Dorsolateral prefrontal cortex (tissue), 122 donors: ENCODE measurements at places on chromosomes 11 and 22. TPM values are rescaled to one million over a fixed set of nuclear protein-coding genes. Genes with fewer than 3 reads are reported as not detected.

SLC5A1 gene
- not detected for total RNA-seq

- no peak for DNase-seq
Measured at GRCh38 chr11:26909991-26910591, 83.8 kb upstream of the FIBIN start.

DNA sequence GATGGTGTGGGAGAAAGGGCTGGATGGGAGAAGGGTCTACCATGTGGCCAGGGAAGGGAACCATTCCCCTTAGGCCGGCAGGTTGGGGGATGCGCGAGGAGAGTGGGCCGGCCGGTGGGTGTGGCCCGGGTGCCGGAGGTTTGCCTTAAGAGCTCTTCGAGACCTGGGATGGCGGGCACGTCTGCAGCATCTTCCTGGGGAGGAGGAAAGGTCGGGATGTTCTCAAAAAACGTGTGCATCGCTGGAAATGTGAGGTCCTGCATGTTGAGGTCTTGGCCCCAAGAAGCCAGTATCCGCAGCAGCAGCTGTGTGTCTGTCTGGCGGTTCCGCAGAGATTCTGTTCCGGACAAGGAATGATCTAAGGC, 1.4 kb downstream of the NAV2 start:
- no peak for DNase-seq

- no peak for DNase-seq
Measured at GRCh38 chr22:25895678-25896077, 153.7 kb downstream of the MYO18B start.

DNA sequence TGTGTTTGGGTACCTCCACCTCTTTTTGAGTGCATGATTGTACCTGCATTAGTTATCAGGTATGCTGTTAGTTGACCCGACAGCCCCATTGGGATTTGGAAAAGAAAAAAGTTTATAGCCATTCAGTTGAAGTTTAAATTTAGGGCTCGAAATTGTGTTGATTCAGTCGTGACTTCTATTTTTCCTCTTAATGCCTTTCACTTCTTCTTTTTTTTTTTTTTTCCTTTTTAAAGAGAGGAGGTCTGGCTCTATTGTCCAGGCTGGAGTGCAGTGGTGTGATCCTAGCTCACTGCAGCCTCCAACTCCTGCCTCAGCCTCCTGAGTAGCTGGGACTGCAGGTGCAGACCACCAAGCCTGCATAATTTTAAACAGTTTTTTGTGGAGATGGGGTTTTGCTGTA, 2.3 kb downstream of the STT3A start:
- DNase-seq, result no peak

GRCh38 chr22:17672417-17672991, 33.9 kb downstream of the BCL2L13 start:
- DNase-seq, result no peak

GRCh38 chr11:111811445-111811844, 45.3 kb upstream of the PPP2R1B start:
- DNase-seq, result no peak

- DNase-seq, result no peak
Measured at GRCh38 chr11:103673773-103674172, 362.7 kb upstream of the DDI1 start.

- DNase-seq, result no peak
Measured at GRCh38 chr11:20388096-20389055, 860 bp downstream of the PRMT3 start.

OR4D5 gene
- total RNA-seq, result not detected

LRRC10B gene
- 5.1 TPM for total RNA-seq

DNA sequence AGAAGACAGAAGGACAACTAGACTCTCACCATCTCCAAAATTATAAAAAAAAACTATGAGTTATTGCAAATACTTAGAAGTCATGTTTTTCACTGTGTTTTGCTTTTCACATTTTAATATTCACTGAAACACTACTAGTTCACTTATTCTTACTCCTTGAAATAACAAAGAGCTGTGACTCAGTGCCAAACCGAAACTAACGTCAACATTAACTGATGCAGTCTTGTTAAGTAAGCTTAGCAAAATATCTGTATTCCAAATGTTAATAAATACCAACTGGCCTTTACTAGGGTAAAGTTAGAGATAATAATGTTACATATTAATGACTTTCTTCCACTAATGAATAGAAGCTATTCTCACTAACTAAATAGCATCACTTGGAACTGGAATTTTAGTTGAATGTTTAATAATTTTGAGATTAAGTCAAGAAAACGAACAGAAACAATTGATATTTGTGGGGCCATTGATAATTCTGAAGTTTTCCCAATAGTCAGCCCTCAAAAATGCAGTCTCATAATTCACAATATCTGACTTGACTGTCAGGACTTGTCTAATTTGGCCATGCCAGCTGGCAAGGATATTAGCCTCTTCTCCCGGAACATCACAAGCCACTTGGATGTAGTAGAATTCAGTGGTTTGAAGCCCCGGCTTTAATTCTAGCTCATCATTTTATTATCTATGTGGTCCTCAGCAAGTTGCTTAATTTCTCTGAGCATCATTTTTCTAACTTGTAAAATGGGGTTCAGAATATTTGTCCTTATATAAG, 230.1 kb upstream of the DDI1 start:
- DNase-seq, result no peak

APOBEC3F gene
- total RNA-seq, result 4.3 TPM

- no peak for DNase-seq
Measured at GRCh38 chr22:43159484-43160178, 8.3 kb downstream of the TSPO start.

DNA sequence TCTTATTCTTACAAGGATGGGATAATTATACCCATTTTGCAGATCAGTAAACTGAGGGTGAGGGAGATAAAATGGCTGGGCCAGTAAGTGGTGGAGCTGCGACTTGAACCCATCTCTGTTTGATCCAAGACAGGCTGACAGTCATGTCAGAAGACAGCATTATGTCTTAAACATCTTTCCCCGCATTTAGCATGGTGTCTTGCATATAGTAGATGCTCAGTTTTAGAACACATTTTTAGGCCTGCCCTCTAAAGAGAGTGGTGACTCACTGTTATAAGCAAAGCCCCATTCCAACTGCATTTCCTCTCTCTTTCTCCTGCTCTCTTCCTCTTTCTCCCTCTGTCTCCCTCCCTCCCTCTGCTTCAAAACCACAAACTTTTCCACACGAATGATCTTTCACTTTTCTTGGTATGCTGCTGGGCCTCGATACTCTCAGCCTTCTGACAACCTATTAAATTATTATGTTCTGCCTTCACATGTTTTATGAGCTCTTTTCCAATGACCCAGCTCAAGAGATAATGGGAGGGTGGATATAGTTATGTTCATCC, 25.2 kb downstream of the CWC15 start:
- no peak for DNase-seq

GRCh38 chr11:78039919-78040671, 17.0 kb upstream of the KCTD14 start:
- peak; percentile 22 for DNase-seq

DNA sequence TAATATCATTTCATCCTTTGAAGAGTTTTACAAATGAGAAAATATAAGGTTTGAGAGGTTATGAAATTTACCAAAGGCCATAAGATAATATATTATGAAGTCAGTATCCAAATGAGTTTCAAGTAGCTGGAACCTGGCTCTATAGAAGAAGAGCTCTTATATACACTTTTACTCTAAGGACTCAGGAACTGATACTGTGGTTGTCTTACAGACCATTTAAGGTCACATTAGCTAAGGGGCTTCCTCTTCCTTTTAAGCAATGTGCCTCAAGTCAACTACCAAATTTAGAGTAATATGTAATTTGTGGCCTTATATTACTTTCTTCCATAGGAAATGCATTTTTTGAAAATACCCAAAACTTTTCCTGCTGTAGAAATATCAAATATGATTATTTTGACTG, 369.3 kb downstream of the DLG2 start:
- DNase-seq, result no peak

GRCh38 chr11:66495401-66495854, 15.0 kb upstream of the BBS1 start:
- DNase-seq, result no peak

- no peak for DNase-seq
Measured at GRCh38 chr11:45936511-45937054, 14.1 kb downstream of the LARGE2 start.

DNA sequence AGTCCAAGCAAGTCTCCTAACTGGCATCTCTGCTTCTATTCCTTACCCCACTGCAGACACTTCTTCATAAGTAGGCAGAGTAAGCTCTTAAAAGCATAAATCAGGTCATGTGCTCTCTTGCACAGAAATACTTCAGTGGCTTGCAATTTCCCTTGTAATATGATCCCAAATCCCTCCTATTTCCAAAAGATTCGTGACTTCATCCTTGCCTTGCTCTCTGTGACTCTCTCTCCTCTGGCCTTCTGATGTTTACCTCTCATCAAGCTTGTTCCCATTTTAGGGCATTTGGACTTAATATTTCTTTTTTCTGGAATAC, 37.4 kb upstream of the NCR3LG1 start:
- no peak for DNase-seq

- peak; percentile 30 for DNase-seq
Measured at GRCh38 chr22:49344161-49344560, 483.5 kb downstream of the BRD1 start.

C1QTNF6 gene
- 8.0 TPM for total RNA-seq

DNA sequence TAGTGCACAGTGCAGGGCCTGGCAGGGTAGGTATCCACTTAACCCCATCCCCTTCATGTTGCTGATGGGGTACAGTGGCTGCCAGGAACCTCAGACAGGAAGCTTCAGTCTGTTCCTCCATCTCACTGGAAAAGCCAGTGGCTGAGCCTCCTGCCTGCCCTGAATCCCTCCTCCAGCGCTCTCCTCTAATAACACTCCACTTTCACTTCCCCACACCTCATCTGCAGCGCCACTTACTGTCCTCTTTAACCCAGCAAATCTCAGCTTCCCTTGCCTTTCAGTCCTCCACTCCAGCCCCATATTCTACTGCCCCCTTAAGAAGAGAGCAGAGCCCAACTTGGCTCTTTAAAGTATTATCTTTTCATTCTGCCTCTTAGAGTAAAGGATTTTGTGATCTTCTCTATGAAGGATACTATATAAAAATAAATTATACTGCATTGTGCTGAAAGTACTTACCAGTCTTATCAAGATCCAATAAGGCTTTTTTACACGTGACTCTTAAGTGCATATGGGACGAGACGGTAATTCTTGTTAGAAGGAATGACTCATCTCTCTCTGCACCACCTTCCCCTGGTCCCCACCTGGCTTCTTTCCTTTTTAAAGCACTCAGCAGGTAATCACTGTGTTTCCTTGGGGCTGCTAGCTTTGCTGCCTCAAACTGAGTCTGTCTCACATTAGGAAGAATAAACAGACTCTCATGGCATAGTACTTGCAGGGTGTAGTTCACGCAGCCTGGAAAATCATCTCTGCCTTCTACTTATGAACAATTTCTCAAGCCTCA, 238.0 kb upstream of the NARS2 start:
- no peak for DNase-seq

DNA sequence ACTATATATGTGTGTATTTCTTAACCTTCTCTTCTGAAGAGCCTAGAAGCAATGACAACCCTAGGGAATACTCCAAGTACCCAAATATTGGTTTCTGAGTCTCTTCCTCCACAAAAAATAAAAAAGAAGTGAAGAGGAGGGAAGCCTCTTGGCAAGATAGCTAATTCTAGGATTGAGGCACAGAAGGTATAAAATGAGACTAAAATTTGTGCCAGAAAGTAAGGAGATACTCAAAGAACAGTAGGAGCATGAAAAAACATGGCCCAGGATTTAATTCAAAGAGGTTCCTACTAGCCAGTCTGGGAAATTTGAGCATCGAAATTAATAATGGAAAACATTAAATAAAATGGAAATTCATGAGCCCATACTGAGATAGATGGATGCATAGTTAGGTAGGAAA, 112.1 kb downstream of the PAX6 start:
- DNase-seq, result no peak

DNA sequence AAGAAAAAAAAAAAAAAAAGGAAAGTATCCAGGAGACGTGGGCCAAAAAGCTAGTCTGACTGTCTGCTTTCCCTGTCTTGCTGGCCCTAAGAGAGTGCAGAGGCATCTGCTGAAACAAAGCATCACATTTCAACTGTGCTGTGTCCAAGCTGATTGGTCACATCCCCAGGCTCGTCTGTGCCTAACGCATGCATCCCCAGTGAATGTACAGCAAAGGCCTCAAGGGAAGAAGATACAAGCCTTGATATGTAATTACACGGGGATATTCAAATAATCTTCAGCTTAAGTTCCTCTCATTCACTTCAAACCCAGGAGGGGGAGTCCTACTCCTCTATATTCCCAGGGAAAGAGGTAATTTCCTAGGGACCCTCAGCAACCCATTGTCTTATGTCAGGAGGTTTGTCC, 5.4 kb upstream of the SORL1 start:
- no peak for DNase-seq

HBG2 gene
- total RNA-seq, result 1.6 TPM

MMP10 gene
- not detected for total RNA-seq

TTC28 gene
- total RNA-seq, result 29.0 TPM

GRCh38 chr11:2223153-2223794, 47.1 kb downstream of the ASCL2 start:
- no peak for DNase-seq

DNA sequence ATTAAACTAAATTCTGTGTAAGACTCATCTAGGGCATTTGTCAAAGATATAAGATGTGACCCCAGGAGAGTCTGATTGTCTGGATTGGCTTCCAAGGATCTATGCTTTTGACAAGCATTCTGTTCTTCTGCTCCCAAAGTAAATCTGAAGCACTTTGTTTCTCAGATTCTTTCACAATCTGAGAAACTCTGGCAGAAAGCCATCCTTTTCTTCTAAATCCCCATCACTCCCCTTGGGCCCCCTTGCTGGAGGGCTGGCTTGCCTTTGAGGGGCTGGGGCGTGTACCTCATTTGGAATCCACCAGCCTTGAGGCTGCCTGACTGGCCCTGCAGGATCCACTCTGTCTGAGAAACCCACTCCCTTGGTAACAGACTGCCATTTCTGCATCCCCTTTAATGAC, 173.5 kb upstream of the CTSC start:
- no peak for DNase-seq

DNA sequence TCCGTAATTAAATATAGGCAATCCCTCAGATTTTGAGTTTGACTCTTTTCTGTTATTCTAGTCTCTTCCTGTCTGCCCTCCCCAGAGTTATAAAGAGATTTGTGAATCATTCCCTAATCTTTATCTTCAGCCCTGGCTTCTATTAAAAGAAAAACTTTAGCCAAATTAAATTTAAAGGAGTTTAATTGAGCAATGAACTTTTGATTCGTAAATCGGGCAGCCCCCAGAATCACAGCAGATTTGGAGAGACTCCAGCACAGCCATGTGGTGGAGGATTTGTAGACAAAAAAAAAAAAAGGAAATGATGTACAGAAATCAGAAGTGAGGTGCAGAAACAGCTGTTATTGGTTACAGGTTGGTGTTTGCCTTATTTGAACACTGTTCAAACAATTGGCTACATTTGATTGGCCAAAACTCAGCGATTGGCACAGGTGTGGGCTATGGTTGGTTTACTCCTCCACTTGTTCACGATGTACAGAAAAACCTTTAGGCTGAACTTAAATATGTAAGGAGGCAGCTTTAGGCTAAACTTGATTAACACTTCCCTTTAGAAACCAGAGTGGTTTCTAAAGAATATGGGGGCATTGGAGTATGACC, 2.3 kb upstream of the ALKBH8 start:
- DNase-seq, result no peak

- DNase-seq, result no peak
Measured at GRCh38 chr11:28547321-28547741, 439.1 kb downstream of the METTL15 start.

OR5P2 gene
- total RNA-seq, result not detected

GRCh38 chr11:102522312-102523188, 8.0 kb downstream of the MMP7 start:
- DNase-seq, result no peak
